ENCODE measurements at places on chromosomes 13 and 19. TPM values are rescaled to one million over a fixed set of nuclear protein-coding genes. Genes with fewer than 3 reads are reported as not detected.

GRCh38 chr19:47614559-47614958 lies 5.6 kb downstream of the BICRA start:
- DNase-seq = no peak

- no peak for DNase-seq
Observed at GRCh38 chr19:21584537-21584936, 79.1 kb downstream of the ZNF429 start.

DNA sequence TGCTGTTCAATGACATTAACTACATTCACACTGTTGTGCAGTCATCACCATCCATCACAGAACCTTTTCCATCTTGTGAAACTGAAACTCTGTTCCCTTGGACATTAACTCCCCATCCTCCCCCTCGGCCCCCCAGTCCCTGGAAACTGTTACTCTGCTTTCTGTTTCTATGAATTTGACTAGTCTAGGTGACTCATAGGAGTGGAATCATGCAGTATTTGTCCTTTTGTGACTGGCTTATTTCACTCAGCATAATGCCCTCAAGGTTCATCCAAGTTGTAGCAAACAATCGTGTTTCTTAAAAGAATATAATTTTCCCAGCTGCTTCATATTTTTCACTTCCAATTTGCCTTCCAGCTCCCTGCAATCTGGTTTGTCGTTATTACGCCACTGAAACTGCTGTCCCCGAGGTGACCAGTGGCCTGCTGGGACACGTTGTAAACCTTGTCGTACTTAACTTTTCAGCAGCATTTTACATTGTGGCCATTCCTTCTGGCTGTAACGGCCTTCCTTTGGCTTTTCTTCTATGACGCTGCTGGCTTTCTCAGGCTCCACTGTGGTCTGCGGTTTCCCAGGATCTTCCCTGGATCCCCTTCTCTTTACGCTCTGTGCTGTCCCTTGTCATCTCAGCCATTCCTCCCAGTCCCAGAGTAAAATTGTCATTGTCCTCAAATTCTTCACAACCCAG lies 74.0 kb downstream of the DHRS12 start:
- DNase-seq = no peak

DNA sequence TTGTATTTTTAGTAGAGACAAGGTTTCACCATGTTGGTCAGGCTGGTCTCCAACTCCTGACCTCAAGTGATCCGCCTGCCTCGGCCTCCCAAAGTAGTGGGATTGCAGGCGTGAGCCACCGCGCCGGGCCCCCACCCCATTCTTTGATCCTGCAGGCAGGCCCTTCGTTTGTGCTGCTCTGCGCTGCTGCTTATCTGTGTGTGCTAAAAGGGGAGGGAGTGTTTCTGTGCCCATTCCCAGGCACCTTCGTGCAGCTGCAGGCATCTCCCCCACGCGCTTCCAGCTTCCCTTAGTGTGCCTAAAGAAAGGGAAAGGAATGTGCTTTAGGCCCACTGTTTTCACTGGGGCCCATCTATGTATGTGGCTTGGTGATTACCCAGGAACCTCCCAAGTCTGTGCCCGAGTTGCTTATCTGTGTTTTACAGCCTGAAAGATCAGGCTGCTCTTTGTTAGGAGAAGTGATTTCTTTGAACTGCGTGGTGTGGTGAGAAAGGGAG lies 27.2 kb downstream of the EPN1 start:
- DNase-seq = peak; percentile 85

- DNase-seq = no peak
Observed at GRCh38 chr13:105135852-105136615, 1399.4 kb downstream of the EFNB2 start.

DNA sequence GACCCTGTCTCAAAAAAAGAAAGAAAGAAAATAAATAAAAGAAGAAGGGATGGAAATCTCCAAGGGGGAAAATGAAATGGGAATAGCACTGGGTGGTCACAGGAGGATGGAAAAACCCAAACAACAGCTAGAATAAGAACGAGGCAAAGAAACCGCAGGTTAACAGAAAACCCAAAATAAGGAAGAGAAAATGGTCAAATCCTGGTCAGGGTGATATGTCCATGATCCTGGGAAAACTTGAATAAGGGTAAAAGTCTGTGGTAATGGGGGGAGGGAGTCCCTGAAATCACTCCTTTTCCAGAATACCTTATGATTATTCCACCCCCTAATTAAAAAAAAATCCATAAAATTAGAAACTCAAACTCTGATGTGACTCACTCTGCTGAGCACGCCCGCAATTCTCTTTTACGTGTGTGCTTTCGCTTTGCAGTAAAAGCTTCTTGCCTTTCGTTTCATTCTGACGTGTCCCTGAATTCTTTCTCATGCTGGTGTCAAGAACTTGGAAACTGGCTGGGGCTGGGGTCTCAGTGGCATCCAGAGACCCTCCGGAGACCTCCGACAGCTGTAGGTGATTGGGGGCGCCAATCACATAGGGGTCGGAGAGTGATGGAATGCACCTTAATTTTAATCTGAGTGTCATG lies 4.3 kb upstream of the NAXD start:
- DNase-seq = no peak

GRCh38 chr13:22285867-22286266 lies 615.0 kb downstream of the FGF9 start:
- no peak for DNase-seq

GRCh38 chr19:2578901-2579677 lies 103.2 kb downstream of the GADD45B start:
- DNase-seq = peak; percentile 92

- DNase-seq = no peak
Observed at GRCh38 chr19:55066107-55066709, 3.3 kb upstream of the RDH13 start.

GRCh38 chr19:16889366-16889882 lies 625 bp downstream of the F2RL3 start:
- peak; percentile 86 for DNase-seq

GRCh38 chr19:601790-602189 lies 12.1 kb downstream of the HCN2 start:
- DNase-seq = no peak

GRCh38 chr13:108508263-108508662 lies 121.1 kb upstream of the MYO16 start:
- DNase-seq = no peak

DNA sequence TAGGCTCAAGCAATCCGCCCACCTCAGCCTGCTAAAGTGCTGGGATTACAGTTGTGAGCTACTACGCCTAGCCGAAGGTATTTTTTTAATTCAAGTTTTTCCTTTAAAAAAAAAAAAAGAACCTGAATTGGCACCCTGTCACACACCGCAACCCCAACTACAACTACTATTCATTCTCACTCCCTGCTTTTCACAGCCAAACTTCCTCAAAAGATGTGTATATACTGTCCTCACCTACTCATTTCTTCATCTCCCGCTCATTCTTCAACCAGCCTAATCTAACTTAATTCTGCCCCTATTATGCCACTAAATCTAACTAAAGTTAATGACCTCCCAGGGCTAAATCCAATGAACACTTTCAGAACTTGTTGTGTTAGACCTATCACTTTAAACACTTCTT lies 12.7 kb upstream of the WBP4 start:
- DNase-seq = no peak

GRCh38 chr13:114199954-114200353 lies 20.9 kb downstream of the CFAP97D2 start:
- DNase-seq = no peak

DNA sequence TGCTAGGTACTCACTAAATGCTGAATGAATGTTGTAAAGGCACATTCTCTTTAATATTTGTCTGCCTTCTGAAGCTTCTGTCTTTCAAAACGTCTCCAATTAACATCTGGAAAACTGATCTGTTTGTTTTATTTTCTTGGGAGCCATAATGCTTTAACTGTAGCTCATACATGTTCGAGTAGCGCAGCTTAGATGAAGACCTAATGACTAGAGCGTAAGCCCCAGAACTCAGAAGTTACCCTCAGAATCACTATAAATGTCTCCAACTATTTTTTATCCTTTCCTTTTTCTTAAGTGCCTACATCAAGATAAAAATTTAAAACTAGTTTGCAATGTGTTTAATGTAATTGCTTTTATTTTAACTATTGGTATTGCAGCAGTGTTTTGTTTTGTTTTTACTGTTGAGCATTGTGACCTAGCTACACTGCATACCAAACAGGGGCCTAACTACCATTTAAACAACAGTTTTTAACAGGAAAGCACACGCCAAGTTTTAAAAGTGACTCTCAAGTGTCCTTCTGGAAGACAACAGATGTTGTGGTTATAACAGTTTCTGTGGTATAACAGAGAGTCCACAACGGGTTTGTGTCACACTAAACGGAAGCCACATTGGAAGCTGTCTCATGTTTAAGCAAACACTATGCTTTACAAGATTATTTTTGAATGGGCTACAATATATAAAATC lies 42.0 kb downstream of the MRPL57 start:
- no peak for DNase-seq

DNA sequence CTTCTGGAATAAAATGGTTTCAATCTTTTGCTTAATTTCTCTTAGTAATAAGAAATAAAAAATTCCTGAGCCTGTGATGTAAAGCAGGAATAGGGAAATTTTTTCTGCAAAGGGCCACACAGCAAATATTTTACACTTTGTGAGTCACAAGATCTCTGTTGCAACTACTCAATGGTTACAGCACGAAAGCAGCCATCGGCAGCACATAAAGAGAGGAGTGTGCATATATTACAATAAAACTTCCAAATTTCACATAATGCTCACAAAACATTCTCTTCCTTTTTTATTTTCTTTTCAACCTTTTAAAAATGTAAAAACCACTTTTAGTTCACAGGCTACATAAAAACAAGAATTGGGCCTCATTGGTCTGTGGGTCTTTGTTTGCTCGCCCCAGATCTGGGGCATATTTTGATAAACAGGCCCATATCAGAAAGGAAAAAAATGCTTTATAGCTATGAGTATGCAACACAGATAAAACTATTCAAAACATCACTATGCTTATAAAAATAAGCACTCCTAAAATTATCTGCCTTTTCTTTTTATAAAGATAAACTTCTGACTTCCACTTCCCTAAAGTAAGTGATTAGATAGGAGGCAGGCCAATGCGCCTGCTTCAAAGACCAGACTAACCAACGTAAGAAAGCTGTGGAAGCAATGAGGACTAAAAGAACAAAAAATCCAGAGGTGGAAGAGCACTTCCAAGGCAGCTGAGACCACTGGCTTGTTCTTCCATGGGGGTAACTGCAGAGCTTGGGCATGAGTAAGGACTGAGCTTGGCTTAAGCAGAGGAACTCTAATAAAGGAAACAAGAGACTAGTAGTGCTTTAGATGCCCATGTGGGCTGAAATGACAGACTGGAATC lies 26.5 kb downstream of the MYCBP2 start:
- DNase-seq = no peak

DNA sequence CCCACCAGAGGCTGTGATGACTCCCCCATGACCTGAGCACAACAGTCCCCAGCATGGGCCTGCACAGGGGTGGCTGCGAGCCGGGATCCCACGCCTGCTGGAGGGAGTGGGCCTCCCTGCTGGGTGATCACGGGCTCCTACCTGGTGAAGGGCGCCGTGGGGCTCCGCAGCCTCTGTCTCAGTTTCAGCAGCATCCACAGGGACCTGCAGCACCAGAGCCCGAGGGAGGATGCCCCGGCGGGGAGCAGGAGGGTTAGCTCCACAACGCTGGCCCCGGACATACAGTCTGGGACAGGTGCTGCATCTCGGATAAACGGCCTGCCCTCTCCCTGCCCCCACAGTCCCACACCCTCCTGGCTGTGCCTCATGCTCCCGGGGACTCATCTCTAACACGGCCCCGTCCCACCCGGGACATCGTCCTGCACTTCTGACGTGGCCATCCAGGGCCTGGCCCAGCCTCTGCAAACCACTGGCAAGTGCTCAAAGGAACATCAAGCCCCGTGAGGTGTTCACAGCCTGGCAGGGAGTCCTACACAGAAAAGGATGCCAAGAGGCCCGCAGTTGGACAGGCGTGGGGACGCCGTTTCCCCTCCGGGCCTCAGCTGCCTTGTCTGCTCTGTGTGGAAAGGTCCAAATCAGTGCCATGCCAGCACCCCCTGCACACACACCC lies 10.5 kb downstream of the PEX11G start:
- no peak for DNase-seq

GRCh38 chr19:36420961-36421748 lies 2.7 kb upstream of the ZFP82 start:
- peak; percentile 58 for DNase-seq

DNA sequence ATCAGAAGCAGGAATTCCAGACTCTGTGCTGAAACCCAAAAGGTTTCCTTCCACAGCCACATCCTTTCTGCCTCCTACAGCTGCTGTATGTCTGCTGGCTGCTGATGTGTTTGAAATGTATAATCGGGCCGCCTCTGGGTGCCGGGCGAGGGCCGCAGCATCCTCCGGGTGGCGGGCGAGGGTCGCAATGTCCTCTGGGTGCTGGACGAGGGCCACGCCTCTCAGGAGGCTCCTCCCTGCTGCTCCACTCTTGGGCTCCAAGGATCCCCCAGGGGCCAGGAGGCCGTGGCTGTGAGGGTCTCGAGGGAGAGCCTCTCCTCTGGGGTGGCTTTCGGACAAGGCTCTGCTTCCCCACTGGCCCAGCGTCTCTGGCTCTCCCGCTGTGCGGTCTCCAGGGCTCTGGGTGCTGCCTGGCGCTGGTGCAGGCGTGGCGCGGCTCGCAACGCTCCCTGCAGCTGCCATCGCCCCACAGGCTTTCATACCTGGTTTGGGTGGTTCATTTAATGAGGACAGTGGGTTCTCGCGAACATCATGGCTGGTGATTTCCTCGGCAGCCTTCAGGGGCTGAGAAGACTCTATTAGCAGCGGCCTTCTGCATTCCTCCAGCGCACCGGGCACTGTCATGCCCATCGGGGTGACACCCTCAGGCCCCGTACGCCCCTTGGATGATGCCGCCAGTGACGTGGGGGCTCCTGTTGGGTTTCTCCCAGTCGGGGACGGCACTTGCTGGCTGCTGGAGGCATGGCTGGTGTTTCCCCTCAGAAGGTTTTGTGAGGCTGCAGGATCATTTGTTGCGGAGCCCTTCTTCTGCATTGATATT lies 41.8 kb upstream of the GRTP1 start:
- DNase-seq = no peak

GRCh38 chr19:39296055-39296645 lies at the start of gene IFNL1:
IFNL1 (plus strand) TSS chr19:39296407; CDS start chr19:39296422, 15 bp downstream.
- DNase-seq = no peak

- DNase-seq = peak; percentile 62
Observed at GRCh38 chr19:1374250-1374577, 9.5 kb upstream of the NDUFS7 start.

DNA sequence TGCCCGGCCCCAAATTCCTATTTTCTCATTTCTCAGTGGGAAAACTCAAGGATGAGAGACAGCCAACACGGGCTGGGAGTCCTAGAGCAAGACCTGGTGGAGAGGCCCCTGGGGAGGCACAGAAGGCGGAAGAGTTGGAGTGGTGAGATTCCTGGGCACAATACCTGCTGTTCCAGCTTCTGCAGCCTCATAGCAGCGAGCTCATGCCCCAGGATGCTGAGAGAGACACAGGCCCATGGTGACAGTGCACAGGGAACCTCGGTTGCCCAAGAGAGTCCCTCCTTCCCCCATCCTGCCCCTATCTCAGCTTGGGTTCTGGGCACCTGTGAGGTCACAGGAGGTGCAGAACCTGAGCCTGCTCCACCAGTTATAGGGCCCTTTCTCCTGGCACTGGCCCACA lies 1.4 kb downstream of the TULP2 start:
- no peak for DNase-seq

- no peak for DNase-seq
Observed at GRCh38 chr13:27352698-27353097, 71.7 kb upstream of the GTF3A start.

The CARS2 gene
- total RNA-seq = 116 TPM

The ZNF816 gene
- total RNA-seq = 6.9 TPM

The GRWD1 gene
- total RNA-seq = 35.2 TPM

The USHBP1 gene
- 5.6 TPM for total RNA-seq

The PRR19 gene
- total RNA-seq = 18.3 TPM

The ZNF837 gene
- 9.3 TPM for total RNA-seq

The CALR3 gene
- 75.7 TPM for total RNA-seq

The RNASEH2B gene
- 38.2 TPM for total RNA-seq

The ZNF154 gene
- total RNA-seq = 6.8 TPM

The CEACAM5 gene
- total RNA-seq = 0.24 TPM

The FXYD1 gene
- 2.3 TPM for total RNA-seq

The FGF21 gene
- not detected for total RNA-seq

All from testis (tissue), 5 donors.